ENCODE measurements at places on chromosomes 16 and 17.

DNA sequence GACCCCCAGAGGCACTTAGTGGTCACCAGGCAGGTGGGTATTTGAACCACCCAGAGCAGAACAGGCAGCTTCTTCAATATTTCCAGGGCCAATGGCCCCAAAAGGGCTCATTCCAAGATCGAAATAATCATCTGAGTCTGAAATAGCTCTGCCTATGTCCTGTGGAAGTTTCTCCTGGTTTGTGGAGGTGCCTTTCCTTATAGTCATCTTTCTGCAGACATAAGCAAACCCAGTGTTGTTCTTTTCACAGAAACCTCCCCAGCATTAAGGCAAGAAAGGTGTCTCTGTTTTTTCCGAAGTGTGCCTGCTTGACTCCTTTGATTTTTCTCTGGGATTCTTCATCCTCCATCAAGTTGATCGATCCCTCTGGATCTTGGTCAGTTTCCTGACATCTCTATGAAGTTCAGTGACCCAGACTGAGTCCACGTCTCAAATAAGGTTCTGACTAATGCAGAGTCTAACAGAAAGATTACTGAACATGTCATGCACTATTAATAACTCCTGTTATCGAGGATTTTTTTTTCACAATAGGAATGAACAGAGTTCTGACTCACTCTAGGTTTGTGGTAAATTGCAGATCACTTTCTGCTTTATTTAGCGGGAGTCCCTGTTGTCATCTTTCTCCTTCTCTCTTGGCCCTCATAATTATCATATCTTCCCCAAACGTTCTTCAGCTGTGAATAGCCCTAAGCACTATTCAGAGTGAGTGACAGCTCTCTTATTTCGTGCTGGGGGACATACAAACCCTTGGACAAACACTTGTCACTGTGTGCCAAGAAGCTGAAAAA lies 1.5 kb downstream of the LRRC3C start:
- no peak for DNase-seq

- DNase-seq: no peak
Observed at GRCh38 chr17:81647640-81648012, 8.7 kb downstream of the PDE6G start.

DNA sequence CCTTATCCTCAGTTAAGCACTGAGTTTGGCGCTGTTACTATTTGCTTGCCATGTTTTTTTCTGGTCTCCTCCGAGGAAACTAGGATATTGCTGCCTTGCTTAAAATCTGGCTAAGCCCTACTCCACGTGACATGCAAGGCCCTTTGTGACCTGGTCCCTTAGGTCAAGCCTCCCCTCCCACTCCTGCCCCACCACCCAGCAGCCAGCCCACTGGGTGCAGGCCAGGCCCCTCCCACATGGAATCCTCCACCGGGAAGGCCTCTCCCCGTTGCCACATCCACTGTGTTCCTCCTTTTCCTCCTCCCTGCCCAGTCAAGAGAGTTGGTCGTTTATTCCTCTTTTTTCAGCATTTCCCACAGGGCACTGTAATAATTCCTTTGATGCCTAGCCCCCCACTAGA lies 16.2 kb downstream of the PSMD3 start:
- no peak for DNase-seq

GRCh38 chr16:81816793-81817210 lies 37.7 kb downstream of the PLCG2 start:
- no peak for DNase-seq

GRCh38 chr16:77307426-77308162 lies 108.4 kb downstream of the SYCE1L start:
- DNase-seq: no peak

DNA sequence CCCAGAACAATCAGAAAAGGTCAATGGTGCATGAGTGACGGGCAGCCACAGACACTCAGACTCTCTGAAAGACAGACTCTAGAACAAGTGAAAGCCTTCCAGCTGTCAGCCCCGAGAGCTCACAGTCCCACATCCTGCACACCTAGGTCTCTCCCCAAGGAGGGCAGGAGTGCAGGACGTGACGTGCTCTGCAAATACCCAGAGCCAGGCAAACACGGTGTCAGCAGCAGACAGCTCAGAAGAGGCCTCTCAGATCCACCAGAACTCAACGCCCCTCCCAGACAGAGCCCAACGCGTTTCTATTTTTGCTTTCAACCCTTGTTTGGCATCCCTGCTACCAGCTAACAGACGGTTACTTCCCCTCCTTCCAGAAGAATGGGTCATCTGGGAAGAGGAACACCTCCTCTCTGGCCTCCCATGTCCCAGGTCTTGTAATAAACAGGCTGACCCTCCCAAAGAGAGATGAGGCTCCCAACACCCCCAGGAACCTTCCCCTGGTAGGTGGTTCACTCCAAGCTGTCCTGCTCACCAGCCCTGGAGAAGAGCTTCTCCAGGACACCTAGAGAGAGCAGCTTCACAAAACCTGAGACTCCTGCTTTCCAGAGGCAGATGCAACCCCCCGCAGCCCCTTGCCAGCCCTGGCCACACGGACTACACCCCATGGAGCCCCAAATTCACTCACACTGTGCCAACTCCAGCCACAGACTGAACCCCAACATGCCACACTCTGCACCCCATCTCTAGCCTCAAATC lies 7.6 kb downstream of the PITPNM3 start:
- DNase-seq: no peak

GRCh38 chr16:2040787-2041522 lies 6.7 kb downstream of the NTHL1 start:
- DNase-seq: no peak

DNA sequence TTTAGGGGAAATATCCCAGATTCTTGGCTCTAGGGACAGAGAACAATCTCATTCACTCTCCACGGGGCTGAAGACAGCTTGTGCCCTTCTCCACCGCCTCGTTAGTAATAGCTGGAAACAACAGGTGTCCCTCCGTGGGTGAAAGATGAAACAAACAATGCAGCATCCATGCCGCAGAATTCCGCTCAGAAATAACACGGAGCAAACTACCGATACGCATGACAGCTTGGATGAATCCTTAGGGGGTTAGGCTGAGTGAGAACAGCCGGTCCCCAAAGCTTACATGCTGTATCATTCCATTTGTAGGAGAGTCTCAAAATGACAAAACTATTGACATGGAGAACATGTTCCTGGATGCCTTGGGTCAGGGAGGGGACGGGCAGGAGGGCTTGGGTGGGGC lies 29.4 kb upstream of the CACNG1 start:
- DNase-seq: no peak

DNA sequence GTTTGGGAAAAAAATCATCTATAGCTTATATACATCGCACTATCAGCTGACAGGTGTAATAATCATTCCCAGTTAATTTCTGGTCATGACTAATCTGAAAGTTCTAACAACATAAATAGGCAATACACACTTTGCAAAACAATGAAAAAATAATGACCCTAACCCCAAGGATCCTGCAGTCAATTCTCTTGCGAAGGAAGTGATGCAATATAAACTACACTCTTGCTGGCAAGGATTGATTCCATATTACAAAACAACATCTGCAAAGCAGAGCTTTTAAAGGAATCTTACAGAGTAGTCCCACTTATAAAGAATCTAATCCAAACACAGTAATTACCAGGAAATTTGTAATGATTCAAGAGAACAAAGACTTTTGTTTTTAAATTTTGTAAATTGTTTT lies 73.4 kb downstream of the MYO1D start:
- no peak for DNase-seq

- DNase-seq: no peak
Observed at GRCh38 chr16:88938777-88939244, 38.2 kb downstream of the CBFA2T3 start.

DNA sequence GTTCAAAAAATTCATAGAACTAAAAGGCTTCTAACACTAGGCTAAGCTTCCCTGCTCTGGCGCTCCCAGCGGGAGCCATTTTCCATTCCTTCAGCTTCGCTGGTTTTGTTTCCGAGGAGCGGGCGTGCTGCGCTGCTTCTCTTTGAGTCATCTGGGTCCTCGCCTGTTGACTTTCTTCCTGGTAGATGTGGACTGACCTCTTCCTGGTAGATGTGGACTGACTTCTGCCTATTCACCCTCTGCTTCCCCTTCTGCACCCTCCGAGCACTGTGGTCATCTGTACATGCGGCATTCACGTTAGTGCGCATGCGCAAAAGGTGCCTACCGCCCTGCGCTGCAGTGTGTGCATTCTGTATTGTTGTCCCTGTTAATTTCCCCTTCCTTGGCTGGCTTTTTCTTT lies 40.8 kb upstream of the SEC14L1 start:
- DNase-seq: no peak

GRCh38 chr17:7850701-7851437 lies 4.0 kb upstream of the TMEM88 start:
- DNase-seq: no peak

DNA sequence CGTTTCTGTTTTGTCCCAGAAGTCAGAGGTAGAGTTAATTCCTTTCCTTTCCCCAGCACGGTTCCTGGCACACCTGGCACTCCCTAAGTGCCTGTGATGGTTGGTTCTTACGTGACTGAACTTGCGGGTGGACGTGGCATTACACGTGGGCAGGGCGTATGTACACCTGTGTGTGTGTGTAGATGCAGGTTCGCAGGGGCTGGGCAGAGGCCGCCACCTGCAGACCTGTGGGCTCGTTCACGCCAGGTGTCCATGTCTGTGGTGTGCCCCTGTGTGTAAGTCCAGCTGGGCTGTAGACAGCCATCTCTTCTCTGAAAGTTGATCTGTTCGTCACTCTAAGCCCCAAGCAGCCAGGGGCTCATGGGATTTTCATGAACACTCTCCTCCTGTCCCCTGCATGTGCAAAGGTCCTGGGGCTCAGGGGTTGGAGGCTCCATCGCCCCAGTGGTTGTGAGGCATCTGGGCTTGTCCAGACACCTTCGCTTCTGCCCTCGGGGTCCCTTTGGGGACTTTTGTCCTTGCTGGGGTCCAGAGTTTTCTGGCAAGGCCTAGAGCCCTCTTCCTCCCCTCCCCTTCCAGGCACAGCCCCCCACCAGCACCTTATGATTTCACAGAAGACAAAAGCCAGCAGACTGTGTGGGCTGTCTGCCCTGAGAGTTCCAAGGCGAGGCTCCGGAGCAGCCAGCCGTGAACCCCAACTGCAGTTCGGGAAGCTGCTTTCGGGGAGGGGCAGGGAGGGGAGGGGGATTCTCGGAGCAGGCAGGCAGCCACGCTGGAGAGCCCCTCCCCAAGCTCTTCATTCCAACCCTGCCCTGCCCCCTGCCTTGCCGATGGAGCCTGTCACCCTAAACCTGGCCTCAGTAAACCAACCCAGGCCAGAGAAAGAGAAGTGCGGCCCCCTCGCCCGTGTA lies 5.4 kb upstream of the FSCN2 start:
- no peak for DNase-seq

GRCh38 chr17:42798011-42798382 lies 507 bp downstream of the COA3 start:
- DNase-seq: no peak
